GM06990 (cell line): ENCODE measurements at places on chromosomes 2 and 18.
A peak's percentile ranks its signal among the peaks of the same experiment; 100 is the strongest.

DNA sequence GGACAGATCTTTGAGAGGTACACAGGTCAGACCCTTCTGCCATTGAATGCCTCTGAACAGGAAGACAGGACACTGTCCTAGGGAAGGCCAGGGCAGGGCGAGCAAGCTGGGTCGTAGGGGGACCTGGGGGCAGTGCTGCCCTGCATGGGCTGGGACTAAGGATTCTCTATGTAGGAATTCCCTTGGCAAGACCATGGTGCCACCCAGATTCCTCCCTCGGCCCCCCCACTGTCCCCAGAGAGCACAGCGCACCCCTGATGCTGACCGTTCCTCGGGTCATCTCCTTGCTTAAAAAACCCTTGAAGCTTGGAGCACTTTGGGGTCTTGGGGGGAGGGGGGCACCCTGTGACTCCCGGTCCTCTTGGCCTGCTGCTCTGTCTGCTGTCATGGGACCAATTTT, 195.1 kb downstream of the SEPTIN10 start:
- no peak for DNase-seq

DNA sequence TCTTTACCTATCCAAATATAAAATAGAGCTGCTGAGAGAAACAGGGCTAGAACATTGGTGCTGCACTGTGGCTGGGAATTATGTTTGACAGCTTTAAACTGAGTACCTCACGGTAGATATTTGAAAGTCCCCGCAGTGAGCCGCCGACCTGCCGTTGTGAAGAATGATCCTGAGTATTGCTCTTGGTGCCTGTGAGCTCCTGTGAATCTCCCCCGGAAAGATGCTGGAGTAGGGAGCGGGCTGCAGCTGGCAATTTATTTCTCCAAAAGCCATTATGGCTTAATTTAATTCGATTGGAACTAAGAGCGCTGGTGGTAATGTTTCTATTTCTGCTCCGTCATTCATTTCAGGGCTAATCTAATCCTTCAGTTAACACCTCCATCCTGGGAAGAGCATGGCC, 129.4 kb upstream of the TPO start:
- no peak for DNase-seq

DNA sequence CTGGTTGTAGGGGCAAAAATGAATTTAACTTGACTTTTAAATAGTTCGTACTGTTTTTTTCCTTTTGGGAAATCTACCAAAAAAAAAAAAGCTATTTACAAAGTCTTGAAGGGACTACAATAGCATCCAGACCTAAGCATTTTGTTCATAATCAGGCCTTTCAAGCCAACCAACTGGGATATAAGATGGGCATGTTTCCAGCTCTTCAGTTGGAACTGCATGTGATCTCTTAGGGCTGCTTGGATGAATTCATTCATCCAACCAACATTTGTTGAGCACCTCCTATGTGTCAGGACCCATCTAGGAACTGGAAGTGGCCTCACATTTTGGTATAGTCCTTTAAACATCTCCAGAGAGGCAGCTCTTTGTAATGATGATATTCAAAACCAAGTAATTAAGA, 98.6 kb downstream of the AAK1 start:
- DNase-seq = no peak

DNA sequence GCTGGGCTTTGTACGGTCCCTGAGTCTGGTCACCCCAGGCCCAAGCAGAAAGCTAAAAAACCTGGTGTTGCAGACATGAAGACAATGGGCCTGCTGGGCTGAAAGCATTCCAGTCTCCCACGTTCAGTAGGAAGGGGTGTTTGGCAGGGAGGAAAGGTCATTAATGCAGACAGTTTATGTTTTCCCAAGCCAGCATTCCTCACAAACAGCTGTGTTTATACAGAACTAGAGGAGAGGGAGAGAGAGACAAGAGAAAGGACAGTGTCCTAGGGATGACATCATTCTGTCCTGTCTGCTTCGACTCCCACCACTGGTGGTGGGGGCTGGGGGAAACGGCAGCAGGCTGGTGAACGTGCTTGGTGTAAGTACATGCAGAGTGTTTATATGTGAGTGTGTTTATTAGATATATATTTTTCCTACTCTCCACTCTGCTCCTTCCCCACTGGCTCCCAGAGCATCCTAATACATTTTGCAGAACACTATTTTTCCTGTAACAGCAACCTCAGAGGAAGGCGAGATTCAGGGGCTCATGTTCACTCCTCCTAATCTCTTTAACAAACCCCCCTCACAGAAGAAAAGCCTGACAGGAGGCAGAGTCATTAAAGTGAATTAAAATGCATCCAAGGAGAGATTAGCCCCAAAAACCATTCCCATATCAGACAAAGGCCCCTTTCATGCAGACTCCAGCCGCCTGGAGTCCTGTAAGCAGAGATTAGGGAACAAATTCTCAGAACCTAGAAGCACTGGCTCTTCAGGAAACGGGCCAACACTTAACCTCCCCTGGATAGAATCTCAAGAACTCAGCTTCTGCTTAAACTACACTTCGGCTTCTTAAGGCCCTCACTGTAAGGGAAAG, 380.4 kb downstream of the TNS1 start:
- DNase-seq = no peak

GRCh38 chr2:39667104-39667885, 1.6 kb downstream of the TMEM178A start:
- DNase-seq = no peak

DNA sequence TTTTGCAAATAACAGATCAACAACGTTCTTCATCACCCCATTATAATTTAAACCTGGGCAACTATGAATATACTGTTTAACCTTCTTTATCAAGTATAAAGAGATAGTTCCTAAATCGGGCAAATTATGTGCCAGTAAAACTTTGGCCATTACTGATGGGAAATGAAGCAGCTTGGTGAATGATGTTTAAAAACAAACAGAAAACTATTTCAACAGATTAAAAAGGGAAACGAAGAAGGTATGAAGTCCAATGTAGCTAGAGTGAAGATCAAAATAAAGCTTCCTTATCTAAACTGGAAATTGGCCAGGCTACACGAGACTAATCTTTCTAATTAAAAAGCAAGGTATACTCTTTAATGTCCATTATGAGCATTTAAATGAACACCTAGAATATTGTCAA, 6.7 kb upstream of the RBBP8 start:
- no peak for DNase-seq

DNA sequence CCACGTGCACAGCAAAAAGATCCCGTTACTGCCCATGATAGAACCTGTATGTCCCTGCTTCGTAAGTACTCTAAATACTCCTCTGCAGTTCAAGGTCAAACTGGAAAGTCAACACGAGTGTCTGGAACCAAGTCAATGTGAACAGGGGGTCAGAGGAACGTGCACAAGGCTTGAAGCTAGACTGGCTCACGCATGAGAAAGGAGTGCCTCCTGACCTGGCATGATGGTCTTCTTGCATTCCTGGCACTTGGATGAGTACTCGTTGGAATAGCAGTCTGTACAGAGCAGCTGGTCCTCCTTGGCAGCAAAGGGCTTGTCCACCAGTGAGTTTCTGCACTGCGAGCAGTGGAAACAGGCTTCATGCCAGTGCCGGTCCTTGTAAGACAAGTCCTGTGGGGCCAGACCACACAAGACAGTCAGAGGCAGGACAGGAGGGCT, 25.5 kb downstream of the FHL2 start:
- DNase-seq = no peak

DNA sequence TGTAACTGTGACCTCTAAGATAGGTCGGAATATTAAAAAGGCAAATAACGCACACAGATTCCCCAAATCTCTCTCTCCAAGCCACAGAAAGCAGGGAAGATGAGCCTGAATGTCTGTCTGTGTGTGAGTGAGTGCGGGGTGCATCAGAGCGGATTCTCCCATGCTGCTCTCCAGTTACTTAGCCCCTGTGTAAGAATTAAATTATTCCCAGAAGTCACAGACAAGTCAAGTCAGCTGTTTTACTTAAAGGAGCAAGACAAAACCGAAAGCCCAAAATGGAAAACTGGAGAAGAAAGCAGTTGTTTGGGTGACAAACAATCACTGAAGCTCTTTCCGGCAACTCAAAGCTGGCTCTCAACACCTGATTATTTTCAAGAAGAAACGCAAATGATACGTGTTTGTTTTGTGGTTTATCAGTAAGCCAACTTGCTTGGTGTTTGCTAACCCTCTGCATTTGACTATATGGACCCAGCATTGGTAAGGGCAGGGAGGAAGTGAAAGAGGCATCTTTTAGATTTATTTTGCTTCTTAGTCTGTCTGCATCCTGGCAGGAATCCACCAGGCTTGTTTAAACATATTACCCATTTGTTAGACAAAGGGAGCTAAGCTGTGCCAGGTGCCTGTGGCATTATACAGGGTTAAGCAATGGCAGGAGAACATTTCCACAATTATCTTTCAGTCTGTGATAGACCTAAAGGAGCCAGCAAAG, 121.5 kb upstream of the CREB1 start:
- peak; percentile 26 for DNase-seq

- no peak for DNase-seq
These were observed 15.9 kb upstream of the LHCGR start for GRCh38 chr2:48771241-48772014.

GRCh38 chr2:150271952-150272802, 215.3 kb downstream of the RND3 start:
- no peak for DNase-seq

GRCh38 chr2:212845941-212846340, 305.5 kb downstream of the IKZF2 start:
- DNase-seq = no peak

DNA sequence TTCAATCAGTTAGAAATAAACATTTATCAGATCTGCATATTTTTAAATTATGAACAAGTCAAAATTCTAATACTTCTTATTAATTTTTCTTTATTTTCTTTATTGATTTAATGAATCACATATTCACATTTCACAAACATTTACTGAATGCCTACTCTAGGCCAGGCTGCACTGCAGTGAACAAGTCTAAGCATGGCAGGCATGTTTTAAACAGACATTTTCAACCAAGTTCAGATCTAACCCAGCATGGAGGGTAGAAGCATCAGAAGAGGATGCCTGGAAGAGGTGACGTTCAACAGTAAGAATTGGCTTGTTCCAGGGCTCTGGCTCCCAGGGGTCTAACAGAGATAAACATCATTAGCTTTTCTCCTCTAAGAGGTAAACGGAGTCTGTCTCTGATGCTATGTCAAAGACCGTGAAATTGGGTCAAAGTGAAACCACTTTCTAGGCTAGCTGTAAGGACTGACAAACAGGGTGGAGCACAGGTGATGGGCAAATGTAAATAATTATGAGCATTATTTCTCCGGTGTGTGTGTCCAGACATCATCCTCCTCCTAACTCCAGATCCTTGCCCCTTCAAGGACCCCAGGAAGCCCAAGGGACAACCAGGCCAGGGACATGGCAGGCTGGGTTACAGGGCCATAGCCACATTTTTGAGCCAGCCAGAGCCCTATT, 50.6 kb downstream of the UNC50 start:
- no peak for DNase-seq

DNA sequence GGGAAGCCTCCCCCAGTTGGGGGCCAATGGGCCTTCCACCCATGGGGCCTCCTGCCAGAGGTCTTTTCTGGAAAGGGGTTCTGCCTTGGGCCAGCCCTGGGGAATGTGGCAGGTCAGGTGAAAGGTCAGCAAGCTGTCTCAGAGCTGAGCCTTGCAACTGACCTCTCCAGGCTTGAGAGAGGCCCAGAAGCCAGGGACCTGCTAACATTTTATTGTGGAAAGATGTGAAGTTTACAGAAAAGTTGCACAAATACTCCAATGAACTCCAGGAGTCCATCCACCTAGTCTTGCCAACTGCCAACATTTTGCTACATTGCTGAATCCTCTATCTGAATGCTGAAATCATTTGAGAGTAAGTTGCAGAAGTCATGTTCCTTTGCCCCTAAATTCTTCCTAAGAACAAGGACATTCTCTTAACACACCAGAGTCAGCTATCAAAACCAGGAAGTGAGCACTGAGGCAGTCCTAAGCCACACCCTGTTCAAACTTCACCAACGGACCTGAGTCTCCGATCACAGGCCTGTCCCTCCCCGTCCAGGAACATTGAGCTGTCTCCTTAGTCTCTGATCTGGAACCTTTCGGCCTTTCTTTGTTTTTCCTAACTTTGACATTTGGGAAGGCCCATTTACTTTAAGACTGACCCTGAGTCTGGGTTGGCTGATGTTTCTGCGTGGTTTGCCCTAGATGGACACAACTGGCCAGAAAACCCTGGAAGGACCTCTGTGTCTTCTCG, 4.0 kb downstream of the SNORC start:
- DNase-seq = no peak

- no peak for DNase-seq
These were observed 12.2 kb downstream of the ASIC4 start for GRCh38 chr2:219526320-219527075.

DNA sequence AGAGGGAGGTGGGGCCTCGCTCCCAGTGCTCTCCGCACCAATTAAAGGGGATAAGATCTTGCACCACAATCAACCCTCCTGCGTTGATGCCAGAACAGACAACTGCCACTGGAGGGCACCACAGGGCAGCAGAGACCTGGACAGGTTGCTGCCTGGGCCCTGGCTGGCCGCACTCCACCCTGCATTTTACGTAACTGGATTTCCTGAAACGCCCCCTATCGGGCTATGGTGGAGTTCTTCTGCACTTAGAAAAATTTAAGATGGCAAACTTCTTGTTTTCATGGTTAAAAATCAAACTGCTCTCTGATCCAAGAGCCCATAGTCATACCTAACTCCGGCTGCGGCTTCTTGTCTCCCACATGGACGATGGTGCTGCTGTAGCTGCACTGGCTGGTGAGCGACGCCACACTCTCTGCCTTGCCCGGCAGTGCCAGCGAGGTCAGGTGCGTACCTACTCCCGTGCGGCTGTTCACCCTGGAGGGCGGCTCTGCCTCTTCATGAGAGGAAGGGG, 16.8 kb upstream of the HES6 start:
- DNase-seq = no peak

DNA sequence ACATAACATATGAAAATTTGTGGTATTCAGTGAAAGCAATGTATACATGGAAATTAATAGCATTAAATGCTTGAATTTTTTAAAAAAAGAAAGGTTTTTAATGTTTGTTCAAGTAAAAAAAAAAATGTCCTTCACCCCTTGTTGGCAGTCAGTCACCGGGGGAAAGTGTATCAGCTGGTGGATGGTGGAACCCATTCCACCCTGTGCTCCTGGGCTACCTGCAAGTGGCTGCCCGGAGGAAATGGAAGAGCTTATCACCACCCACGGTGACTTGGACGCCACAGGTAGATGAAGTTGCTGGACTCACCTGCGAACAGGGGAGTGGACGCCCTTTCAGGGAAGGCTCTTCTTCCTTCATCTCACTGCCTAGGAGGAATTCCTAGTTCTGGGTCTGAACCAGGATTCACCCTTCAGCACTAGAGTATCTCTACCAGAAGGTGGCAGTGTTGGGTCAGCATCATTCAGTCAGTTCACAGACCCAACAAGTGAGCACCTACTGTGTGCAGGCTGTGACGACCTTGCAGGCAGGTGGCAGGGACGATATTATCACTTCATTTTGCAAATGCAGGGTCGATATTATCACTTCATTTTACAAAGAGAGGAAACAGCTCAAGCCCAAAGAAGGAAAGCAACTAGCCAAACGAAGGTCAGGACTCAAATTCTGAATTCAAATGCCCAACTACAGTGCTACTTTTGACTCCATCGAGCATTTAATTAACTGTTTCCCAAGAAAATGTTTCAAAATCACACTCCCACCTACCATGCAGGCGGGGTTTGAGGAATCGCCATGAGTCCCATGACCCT, 35.8 kb downstream of the CIB4 start:
- DNase-seq = no peak

GRCh38 chr2:133197156-133197555, 371.1 kb downstream of the NCKAP5 start:
- DNase-seq = no peak

GRCh38 chr18:75068682-75069435, 140.1 kb downstream of the PTGR3 start:
- no peak for DNase-seq

GRCh38 chr2:110904116-110904778, 171.9 kb downstream of the ACOXL start:
- no peak for DNase-seq

GRCh38 chr2:197480165-197481036, 19.2 kb downstream of the HSPD1 start:
- no peak for DNase-seq
